ENCODE measurements at places on chromosomes 7 and 10.

- no peak for DNase-seq
These were observed 16.4 kb upstream of the BHLHA15 start for GRCh38 chr7:98194672-98195457.

DNA sequence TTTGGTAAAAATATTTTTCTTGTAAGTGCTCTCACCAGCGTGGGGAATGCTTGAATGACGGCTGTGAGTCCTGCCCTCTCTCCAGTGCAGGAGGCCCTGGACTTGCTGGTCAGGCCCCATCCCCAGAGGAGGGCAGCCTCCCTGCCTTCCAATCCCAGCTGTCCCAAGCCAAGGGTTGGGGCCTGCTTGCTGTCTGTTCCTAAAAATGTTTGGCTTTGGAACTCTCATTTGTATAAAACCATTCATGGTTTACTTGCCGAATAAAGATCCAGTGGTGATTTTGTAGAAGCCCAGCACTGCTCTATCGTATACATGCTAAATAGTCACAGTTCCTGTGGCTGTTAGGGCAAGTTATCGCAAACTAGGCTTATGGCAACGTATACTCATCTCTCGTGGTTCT is 121.7 kb downstream of the GLRX3 start:
- DNase-seq = no peak

GRCh38 chr10:100998991-100999741 is 442 bp upstream of the LZTS2 start:
- DNase-seq = peak; percentile 55

GRCh38 chr10:92291921-92292845 is 1.2 kb downstream of the MARCHF5 start:
- DNase-seq = peak; percentile 20

GRCh38 chr10:44954962-44955361 is 4.6 kb upstream of the RASSF4 start:
- DNase-seq = no peak

- no peak for DNase-seq
These were observed 138.8 kb downstream of the CELF2 start for GRCh38 chr10:11156480-11156879.

DNA sequence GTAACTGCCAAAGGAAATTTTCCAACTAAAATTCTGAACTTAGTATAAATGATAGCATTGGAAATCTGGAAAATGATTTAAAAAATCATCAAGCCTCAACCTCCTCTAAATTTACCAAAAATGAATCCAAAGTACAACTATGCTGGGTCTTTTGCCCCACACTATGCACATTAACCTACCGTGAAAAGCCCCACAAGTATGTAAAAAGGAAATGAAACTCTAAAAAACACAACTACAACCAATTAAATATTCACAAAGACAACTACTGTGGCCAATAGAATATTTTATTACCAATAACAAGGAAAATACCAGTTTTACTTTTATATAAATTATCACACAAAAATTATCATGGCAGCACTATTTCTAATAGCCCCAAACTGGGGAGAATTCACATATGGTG is 19.3 kb downstream of the EIF3A start:
- no peak for DNase-seq

- DNase-seq = no peak
These were observed 24.5 kb downstream of the XPNPEP1 start for GRCh38 chr10:109898666-109899355.

- DNase-seq = no peak
These were observed 64.2 kb downstream of the BICC1 start for GRCh38 chr10:58576751-58577436.

- no peak for DNase-seq
These were observed 9.3 kb downstream of the NOD1 start for GRCh38 chr7:30469303-30469702.

DNA sequence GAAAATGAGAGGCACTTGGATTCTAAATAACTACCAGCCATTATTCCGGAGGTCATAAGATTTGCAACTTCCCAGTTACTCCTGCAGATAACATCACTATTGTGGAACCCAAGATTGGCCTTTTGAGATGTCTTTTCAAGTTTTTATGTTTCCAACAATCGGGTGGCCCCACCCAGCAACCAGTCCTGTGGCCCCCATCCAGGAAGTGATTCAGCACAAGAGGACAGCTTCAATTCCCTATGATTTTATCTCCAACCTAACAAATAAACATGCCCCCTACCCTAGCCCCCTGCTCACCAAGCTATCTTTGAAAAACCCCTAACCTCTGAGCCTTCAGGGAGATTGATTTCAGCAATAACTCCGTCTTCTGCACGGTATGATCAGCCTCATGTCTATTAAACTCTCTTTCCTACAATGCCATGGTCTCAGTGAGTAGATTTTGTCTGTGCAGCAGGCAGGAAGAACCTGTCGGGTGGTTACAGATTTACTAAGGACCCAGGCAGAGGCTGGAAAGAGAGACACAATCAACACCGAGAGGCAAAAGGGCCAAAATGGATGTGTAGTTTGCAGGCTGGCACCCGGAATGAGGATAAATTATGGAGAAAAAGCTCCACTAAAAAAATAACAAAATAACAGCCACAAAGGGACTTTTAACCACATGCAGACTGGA is 83.9 kb upstream of the UNC5B start:
- no peak for DNase-seq

DNA sequence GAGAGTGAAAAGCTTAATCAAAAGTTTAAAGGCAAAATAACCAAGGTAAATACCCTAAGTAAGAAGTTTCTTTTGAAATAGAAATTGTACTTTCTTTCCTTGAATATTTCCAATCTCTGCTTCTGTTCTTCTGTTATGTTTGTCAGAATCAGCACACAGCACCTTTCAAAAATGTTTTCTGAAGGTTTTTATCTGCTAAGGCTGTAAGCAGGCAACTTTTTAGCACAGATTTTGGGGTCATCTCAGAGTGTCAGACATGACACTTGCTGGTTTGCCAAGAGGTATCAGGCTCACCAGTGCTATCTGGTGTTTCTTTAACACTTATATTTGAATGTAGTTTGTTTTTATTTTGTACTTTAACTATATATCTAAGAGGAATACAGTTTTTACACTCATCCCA is 94.2 kb downstream of the CDK6 start:
- no peak for DNase-seq

GRCh38 chr7:5282543-5283316 is at the start of gene SLC29A4:
TSS of gene SLC29A4 (plus strand) at chr7:5282943. CDS start at chr7:5287817, 4,874 bp downstream.
- no peak for DNase-seq

DNA sequence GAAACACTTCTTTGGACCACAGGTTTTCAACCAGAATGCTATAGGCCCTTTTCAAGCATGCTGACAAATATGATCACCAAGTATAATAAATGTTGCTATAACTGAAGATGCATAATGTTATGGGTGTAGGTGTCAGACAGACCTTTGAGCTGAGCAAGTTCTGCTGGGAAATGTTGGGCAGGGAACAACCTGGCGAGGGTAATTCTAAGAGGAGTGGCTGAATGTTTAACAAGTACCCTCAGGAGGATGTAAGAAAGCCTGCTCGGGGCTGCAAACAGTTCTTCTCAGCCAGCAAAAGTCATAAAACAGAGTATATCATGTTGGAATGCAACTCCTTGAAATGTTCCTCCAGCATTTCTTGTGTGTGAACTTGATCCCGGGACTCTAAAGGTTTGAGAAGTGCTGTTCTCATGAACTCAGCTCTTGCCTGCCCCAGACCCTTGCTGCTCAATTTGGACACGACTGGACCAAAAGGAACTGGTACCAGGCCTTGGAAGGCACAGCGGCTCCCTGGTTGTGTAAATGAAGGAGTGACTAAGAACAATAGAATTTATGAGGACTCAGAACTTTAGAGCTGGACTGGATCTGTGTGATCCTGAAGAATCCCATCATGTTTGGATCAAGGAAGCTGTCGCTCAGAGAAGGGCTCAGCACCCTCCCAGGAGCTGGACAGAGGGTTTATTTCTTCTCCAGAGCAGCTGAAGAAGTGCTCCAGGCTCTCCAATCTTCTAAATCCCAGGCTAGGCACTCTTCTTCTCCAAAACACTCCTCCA is 143.2 kb upstream of the ANK3 start:
- DNase-seq = no peak

DNA sequence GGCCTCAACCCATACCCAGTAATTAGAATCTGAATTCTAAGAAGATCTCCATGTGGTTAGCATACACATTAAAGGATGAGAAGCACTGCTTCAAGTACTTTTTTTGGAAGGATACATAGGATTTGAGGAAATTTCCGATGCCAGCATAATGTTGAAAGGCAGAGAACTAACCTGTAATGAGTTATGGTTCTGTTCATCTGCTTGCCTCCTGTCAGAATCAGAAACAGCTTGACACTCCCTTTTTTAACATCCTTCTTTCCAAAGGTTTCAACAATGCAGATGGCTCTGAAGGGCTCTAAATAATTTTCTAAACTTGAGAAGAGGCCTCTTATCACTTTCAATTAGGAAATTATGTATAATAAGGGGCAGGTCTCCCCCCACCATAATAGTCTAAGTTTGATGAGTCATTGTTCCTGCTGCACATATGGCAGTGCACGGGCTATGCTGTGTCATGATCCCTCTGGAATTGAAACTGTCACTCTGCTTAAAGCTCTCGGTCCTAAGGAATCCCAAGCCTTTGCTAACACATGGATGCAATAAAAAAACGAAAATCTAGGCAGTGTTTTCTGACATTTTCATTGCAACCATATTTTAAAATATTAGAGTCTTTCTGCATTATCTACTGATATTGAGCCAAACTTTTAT is 291.2 kb upstream of the FZD1 start:
- no peak for DNase-seq

- DNase-seq = no peak
These were observed 287.2 kb downstream of the CAMK1D start for GRCh38 chr10:12636571-12636970.

DNA sequence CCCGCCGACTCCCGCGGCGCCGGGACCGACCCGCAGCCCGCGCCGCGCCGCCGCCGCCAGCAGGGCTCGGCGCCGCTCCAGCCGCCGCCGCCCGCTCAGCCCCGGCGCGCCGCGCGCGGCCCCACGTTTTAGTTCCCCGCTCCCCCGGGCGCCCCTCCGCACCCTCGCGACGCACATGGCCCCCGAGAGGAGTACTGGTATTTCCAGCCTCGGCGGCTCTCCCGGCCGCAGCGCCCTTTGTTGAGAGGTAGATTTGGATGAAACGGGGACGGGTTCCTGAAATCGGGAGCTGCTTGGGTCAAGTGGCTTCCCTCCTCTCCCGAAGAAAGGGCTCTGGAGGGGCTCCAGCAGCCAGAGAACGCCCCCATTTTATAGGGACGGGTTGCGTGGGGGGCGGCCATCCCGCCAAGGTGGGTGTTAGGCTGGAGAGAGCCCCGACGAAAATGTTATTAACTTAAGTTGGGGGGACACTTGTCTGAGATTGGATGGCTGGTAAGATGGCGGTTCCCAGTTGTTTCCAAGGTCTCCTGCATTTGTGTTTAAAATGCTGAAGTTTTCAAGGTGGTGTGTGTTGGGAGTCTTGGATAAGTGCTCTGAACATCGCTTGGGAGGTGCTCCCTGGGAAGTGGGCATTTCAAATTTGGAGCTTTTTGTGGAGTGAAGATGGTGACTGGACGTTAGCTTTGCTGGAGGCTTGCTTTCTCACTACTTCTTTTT is 1.2 kb downstream of the BMI1 start:
- no peak for DNase-seq

GRCh38 chr7:19648791-19649190 is 60.0 kb downstream of the POLR1F start:
- DNase-seq = no peak

DNA sequence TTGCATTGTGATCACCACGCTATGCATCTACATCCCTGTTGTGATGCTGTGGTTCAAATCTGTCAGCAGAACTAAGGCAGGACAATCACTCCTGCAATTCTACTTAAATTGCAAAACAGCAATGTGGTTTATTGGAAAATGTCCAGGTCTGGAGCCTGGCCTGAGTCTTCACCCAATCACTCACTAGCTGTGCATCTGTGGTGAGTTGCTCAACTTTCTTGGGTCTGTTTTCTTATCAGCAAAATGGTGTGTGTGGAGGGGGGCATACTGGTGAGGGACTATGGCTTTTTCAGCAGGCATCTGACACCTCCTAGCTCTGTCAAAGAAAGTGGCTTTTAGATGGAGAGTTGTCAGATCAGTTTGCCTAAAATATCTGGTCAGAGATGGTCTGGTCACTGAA is 108.3 kb upstream of the FEZF1 start:
- DNase-seq = no peak

DNA sequence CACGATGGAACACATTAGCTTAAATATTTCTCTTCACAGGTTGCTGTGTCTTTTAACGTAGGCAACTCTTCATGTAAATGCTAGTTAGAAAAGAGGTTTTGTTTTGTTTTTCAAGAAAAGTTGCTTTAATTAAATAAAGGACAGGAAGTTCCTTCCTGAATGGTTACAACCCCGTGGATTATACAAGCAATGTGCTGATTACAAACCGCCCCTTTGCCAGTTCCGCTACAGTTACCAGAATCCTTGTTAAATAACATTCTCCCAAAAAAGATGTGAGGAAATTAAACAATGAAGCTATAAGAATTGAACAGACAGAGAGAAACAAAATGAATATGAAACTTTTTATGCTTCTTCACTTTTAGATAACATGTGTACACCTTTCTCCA is 75.1 kb downstream of the LYZL2 start:
- no peak for DNase-seq

DNA sequence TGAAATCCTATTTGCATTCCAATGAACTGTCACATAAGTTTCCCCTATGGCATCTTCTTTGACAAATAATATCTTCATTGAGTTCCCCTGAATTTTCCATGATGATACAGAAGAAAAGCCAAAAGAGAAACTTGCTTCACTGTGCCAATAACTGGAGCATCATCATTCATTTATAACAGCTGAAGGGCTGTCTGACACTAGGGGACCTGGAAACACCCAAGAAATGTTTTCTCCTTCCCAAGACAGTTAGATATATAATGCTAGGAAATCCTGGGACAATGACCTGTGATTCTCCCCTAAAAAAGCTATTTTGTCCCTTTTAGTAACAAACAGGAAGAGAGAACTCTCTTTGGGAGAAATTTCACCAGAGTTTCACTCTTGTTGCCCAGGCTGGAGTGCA is 133.6 kb downstream of the SEMA3C start:
- DNase-seq = no peak

DNA sequence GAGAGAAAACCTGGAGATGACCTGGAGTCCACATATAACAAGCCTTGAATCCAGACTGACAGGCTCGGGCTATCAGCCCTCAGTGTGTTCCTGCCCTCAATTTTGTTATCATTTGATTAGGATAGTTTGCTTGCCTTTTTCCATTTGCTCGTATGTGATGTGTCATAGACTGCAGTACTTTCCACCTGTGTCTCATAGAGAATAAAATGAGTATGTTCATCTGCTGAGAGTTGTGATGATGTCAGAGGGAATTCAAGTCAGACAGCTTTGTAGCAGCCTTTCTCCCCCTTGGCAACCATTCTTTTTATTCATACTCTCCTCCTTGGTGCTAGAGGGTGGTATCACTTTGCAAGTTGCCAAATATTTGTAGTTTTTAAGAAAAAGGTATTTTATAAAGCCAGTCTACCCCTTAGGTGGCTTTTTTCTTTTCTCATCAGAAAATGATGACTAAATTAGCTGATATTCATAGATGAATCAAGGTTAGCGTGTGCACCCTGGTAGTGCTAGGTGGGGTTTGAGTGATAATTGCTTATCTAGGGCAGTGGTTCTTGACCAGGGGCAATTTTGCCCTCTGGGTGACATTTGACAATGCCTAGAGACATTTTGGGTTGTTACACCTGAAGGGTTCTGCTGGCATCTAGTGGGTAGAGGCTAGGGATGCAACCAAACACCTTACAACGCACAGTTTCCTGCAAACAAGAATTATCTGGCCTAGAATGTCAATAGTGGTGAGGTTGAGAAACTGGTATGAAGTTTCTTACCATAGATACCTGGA is 5.4 kb downstream of the SGPL1 start:
- no peak for DNase-seq
